Kidney (tissue), 22 donors: ENCODE measurements at places on chromosomes 3 and 15. TPM values are rescaled to one million over a fixed set of nuclear protein-coding genes. Genes with fewer than 3 reads are reported as not detected.

The TNNC1 gene
- 2.2 TPM for total RNA-seq

The ECE2 gene
- not detected for total RNA-seq

The LSMEM2 gene
- total RNA-seq: 0.22 TPM

The SOX14 gene
- not detected for total RNA-seq

The CSPG5 gene
- total RNA-seq: 0.16 TPM

The SPTSSB gene
- total RNA-seq: 7.8 TPM

The SLC27A2 gene
- 26.5 TPM for total RNA-seq

The BNC1 gene
- 0.38 TPM for total RNA-seq

The GOLGA8N gene
- total RNA-seq: 14.7 TPM

The SLC9C1 gene
- 1.2 TPM for total RNA-seq

The CERS3 gene
- 0.31 TPM for total RNA-seq

The DUOXA2 gene
- not detected for total RNA-seq

The CGNL1 gene
- total RNA-seq: 81.5 TPM
